HuH-7 (cell line): ENCODE measurements at places on chromosomes 12 and 14.

- no peak for DNase-seq
Measured at GRCh38 chr12:123335490-123335889, 29.2 kb downstream of the SBNO1 start.

GRCh38 chr14:28461389-28461788, 305.2 kb upstream of the FOXG1 start:
- DNase-seq, result no peak

DNA sequence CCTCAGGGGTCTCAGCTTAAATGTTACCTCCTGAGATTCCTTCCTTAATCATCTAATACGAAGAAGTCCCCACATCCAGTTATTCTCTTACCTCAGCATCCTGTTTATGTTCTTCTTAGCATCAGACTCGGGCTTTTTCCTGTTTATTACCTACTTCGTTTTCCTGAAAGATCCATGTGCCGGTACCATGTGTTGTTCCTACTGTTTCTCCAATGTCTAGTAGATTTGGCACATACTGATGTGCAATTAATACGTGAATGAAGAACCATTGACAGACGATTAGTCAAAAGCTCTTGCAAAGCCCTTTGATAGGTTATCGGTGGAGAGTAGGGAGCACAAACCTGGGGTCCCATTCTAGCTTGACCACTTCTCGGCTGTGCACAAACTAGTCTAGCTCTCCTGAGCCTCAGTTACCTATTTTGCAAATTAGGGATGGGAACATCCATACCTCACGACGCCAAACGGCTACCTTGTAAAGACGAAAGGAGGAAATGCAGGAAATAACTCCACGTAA, 735 bp upstream of the MAPKAPK5 start:
- DNase-seq, result no peak

DNA sequence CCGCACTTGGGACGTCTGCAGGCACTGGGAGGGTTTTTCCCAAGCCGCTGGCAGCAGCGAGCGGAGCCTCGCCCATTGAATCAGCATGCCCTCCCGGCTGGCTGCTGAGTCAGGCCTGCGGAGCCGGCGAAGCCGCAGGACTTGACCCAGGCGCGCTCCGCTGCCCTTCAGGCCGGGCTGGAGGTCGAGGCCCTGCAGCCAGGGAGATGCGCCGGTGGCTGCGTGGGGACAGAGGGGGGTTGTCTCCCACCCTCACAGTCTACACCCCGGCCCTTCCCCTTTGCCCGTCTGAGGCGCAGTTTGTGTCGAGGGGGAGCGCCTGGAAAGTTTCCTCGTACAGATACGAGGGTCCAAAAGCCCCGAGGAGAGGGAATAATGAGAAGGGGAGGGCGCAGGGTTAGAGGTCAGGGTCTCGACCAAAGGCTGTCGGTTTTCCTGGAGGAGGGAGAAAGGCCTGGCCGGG, 759 bp upstream of the KLC1 start:
- peak; percentile 66 for DNase-seq

- DNase-seq, result no peak
Measured at GRCh38 chr12:57195611-57196371, 20.8 kb upstream of the NXPH4 start.

DNA sequence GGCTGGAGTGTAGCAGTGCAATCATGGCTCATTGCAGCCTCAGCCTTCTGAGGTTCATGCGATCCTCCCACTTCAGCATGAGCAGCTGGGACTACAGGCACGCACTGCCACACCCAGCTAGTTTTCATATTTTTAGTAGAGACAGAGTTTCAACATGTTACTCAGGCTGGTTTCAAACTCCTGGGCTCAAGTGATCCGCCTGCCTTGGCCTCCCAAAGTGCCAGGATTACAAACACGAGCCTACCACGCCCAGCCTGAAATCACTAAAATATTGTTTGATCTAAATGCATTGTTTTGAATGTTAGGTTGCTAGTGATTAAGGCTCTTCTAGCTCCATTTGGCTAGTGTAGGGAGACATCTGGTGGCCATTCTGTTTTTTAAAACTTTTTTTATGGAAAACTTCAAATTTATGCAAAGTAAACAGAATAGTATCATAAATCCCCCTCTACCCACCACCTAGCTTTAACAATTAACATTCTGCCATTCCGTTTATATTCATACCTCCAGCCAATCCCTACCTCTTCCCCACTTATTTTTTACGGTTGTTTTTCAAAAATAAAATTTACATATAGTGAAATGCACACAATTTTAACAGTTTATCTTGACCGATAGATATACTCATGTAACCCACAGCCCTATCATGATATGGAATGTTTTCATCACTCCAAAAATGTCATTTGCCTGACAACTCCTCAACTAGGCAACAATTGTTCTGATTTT, 37.8 kb downstream of the MYO1H start:
- DNase-seq, result peak; percentile 20

GRCh38 chr12:107094183-107094448, 767 bp upstream of the CRY1 start:
- no peak for DNase-seq

DNA sequence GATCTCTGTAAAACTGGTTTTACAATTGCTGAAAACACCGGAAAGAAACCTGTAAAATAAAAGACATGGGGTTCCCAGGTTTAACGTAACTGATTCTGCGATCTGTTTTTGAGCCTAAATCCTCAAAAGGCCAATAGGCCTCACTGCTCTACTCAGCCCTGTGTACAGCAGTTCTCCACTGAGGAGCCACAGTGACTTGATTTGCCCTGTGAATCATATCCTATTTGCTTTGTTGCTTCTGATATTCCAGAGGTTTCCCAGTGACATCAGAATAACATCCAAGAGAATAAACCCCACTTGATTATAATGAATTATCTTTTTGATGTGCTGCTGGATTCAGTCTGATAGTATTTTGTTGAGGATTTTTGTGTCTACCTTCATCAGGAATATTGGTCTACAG, 27.5 kb downstream of the MDM1 start:
- no peak for DNase-seq

- no peak for DNase-seq
Measured at GRCh38 chr12:66638666-66639065, 40.2 kb downstream of the GRIP1 start.

GRCh38 chr12:10069099-10069498, 29.7 kb downstream of the CLEC1A start:
- DNase-seq, result no peak

DNA sequence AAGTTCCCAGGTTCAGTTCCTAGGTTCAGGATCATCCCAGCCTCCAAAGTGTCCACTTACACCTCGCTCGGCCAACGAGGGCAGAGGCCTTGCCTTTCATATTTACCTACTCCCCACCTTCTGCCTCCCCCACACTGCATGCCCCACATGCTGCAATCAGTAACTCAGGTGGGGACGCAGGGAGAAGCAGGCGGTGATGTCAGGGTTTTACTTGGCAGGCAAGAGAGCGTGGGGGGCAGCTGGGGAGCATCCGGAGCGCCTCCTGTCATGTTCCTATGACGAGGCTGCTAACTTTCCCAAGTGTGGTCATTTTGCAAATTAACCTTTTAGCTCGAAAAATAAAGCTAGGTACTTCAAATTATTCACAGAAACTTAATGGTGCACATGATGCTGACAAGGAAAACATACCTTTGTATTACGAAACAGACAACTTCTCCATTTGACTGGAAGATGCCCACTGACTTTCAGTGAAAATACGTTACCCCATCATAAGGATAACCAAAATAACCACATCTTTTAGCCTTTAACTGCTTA, 53.8 kb downstream of the SETD3 start:
- no peak for DNase-seq

DNA sequence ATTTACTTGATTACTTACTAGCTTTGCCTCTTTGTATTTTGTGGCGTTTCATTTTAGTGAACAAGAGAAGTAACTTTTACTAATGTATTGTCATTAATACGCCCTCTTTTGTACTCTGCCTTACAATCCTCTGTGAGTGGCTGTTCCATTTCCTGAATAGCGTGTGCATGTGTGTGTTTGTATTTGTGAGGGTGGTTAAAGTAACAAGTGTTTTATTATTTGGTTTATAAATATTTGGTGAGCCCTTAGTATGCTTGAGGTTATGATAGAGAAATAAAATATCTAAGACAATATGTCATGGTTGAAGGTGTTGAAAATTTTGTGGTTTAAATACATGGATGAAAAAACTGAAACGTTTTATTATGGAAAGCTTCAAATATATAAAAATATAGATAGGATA, 71.7 kb upstream of the REP15 start:
- DNase-seq, result no peak

DNA sequence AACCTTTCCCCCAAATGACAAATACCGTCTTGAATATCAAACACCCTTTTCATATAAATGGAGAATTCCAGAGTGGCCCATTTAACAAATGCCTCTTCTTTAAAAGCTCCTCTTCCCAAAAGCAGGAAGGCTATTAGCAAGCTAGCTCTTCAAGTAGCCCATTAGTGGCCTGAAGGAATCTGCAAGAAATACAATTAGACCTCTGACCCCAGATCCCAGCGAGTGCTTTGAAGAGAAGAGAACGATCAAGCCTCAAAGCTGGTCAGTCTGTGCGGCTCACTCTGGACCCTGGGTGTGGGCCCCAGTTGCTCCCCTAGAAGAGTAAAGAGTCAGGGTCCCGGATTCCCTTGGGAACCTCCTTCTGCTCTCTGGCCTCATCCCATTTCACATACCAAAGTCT, 325.6 kb downstream of the NUAK1 start:
- DNase-seq, result no peak

DNA sequence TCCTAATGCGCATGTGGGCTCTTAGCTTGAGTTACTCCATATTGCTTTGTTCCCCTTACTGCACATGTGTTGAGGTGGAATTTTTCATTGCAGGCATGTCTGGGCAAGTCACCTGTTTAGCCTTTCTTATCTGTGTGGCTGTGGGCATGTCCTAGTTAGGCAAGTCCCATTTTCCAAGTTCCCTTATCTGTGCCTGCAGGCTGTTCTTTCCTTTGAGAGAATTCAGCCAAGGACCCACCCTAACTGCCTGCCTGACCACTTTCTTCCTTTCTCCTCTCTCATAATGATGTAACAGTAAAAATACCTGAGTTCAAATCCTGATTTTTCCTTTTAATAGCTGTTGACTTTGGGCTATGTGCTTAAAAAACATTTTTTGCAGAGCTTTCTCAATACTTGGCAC, 870.6 kb downstream of the NRXN3 start:
- DNase-seq, result no peak

- DNase-seq, result no peak
Measured at GRCh38 chr12:70165450-70165849, 77.8 kb upstream of the CNOT2 start.

- DNase-seq, result no peak
Measured at GRCh38 chr12:98439981-98440581, 75.3 kb upstream of the TMPO start.

- no peak for DNase-seq
Measured at GRCh38 chr14:33369972-33370371, 431.3 kb downstream of the NPAS3 start.

DNA sequence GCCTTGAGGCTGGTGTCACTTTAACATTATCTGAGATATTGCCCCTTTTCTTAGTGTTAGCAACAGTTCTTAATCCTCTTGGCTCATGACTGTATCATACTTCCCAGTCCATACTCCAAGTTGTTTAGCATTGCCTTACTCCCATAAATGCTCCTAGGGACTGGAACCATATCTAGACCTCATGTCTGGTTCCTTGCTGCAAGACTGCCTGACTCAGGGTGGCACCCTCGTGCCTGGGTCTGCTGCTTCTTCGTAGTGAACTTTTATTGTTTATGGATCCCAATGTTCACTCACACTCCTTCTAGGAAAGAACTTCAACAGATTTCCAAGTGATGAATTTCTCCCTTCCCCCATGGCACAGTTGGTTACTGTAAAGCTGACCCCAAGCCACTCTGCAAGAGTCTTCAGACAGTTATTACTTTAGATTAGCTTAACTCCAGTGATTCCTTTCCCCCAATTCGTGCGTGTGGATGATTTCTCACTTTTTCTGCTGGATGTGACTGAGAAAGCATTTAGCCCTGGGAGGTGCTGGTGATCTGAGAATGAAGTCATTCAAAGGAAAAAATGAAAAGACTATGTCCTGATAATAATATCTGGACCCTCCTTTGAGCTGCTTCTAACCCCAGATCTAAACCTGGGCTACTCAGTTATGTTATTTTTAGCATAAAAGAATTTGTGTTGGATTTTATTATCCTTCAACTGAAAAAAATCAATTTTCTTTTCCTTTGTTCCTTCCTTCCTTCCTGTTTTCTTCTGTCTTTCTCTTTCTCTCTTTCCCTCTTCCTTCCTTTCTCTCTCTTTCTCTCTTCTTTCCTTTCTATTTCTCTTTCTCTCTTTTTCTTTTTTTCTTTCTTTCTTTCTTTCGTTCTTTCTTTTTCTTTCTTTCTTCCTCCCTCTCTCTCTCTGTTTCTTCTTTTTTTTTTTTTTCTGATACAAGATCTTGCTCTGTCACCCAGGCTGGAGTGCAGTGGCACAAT, 47.5 kb upstream of the PPP1R12A start:
- no peak for DNase-seq

DNA sequence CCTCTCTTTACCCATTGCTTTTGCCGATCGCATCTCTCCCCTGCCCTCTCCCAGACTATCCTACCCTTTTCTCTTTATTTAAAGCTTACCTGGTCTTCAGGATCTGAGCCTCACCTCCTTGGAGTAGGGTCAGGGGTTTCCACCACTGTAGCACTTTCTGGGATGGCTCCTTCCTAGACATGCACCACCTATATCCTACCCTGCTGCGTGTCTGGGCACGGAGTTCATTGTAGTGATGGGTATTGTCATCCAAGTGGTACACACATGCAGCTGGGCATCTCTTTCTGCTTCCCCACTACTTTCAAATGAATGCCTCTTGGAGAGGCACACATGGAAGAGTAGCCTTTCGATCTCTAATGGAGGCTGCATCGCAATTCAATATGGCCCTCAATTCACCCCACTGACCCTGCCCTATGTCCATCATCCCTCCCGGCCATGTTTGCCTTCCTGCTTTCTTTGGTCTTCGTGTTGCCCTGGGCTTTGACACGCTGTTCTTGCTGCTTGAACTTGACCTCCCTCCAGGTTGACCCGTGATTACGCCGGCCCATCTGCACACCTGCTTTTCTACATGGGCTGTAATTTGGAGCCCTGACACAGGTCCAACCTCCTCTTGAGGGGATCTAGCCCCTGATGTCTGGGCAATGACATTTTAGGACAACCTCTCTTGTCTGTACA, 10.9 kb downstream of the SERPINA11 start:
- DNase-seq, result no peak

DNA sequence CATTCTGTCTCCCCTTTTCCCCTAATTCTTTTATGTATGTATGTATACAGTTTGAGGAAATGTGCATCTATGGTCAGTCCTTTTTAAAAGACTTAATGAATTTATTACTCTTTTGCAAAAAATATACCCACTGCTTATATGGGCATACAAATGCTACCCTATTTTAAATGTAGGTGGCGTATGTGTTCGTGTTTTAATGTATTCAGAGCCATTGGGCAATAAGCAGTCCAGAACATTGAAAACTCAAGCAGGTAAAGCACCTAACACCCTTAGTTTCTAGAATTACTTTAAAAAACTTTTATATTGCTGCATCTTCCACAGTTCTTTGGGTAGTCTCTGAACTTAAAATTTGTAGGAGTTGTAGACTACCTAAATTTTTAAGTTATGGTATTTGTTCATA, 42.6 kb upstream of the A2ML1 start:
- DNase-seq, result no peak

GRCh38 chr14:103669370-103669769, 40.4 kb downstream of the KLC1 start:
- DNase-seq, result no peak
